ENCODE measurements at places on chromosomes 3 and 15. TPM values are rescaled to one million over a fixed set of nuclear protein-coding genes. Genes with fewer than 3 reads are reported as not detected.

The SNURF gene
- total RNA-seq: 7.3 TPM

The TRAIP gene
- total RNA-seq: 31.0 TPM

The CDAN1 gene
- total RNA-seq: 23.8 TPM

The SLC51A gene
- not detected for total RNA-seq

The TLE3 gene
- total RNA-seq: 82.3 TPM

The ADGRG7 gene
- not detected for total RNA-seq

The FEZF2 gene
- not detected for total RNA-seq

The TEX55 gene
- not detected for total RNA-seq

DNA sequence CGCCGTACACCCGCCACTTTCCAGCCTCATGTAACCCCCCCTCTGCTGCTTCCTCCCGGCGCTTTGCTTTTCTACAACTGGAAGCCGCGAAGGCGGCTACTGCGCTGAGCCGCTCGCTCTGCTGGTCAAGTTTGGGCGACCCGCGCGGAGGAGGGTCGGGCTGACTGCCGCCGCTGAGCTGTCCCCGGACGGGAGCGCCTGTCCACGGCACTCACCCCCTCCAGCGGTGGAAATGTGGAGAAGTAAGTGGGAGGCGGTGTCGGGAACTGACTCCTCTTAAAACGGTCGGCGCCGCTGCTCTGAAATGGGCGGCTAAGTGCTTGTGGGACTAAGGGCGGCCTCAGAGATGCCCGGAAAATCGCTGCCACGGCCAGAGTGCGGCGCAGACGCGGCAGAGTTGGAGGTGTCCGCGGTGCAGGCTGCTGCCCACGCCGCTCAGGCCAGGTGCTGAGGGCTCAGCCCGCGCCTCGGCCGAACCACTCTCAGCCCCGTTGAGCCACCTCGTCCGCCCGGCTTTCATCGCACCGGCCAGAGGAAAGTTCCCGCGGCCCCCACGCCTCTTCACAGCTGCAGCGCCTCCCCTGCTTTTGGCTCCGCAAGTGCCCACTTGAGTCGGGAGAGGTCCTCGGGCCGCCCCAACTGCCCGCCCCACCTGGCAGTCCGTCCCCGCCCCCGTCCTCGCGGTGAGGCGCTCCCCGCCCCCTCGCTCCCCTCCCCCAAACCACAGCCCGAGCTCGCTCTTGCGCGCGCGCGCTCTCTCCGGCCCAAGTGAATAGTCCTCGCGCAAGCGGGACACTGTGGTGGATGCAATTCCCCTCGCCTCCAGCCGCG lies at the start of gene EPHA6:
TSS of gene EPHA6 (plus strand) at position 775 of the 831 bp plus-strand sequence.
- DNase-seq: no peak

DNA sequence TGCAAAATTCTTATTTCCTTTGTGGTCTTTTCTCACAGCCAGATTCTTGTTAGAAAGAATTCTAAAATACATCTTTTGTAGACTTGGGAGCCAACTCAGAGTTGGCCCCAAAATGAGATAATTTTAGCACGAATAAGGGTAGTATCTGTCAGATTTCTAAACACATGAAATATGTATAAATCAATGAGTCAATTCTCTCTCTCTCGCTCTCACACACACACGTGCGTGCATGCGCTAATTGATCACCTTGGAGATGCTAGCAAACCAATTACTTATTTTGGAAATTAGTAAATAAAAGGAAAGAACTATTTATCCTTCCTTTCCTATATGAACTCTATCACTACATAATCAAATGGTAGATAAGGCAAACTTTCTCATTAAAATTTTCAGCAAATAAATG lies 32.9 kb upstream of the PIK3R4 start:
- no peak for DNase-seq

DNA sequence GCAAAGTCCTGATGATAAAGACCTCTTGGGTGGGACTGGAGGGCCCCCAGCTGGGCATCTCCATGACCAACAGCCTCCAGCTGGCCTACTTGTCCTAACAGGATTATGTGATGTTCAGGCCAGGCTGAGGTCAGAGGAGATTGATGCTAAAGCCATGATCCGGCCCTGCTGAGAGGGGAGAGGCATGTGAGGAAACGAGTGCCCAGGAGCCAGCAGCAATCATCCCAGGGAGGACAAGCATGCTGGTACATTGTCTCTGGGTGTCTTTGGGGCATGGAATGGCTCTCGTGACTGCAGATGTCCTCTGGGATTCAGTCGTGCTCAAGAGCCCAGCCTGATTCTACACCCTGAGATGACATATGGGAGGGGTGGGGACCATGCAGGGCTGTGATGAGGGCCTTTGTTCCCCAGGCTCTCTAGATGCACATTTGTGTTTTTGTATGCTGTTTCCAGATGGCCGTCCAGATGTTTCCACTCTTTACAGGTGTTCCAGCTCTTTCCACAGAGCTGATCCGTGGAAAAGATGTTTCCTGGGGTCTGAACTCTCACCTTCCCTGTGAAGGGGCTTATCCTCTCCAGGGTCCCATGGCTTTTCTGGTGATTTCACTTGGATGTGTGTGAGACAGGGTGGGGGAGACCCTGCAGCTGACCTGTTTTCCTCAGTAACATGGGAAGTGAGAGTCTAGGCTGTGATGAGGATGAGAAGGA lies 20.2 kb downstream of the SLC24A1 start:
- no peak for DNase-seq

DNA sequence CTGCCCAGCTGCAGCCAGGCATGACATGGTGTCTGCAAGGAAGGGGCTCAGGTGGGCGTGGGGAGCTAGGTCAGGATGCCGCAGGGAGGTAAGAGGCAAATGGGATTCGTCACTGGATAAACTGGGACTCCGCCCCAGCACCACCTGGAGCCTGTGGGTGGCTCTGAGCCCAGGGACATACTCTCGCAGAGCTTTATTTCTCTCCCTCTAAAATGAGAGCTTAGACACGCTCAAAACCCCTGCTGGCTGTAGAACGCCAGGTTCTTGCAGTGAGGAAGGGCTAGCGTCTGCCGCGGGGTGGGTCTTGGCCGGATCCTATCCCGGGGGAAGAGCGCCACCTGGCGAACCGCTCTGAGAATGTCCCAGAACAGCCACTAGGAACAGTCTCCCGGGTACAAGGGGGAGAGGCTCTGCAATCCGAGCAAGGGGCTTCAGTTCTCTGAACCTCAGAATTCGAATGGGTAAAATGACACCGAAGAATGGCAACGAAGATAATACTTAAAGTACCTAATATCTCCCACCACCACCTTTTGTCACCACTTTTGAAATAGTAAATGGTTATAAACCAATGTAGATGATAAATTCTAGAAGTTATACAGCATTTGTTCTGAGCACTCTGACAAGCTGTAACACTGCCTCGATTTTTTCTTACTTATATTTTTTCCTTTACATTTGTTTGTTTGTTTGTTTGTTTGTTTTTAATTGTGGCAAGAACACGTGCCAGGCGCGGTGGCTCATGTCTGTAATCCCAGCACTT lies 53.2 kb upstream of the SRGAP3 start:
- DNase-seq: peak; percentile 77

DNA sequence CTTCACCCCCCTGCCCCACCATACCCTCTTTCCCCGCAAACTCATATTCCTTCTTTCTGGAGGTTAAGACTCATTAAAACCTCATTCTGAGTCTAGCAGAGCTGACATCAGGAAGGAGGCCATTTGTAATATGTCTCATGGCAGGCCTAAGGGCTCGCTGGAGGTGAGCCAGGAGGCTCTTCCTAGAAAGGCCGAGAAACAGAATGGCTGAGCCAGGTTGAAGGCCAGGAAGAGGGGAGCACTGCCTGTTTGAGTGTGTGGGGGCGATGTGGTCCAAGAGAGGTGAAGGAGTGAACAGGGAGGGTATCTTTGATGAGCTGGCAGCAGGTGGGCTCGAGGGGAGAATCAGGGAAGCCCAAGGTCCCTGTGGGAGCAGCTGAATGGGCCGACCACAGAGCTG lies 317.3 kb downstream of the TLE3 start:
- no peak for DNase-seq

GRCh38 chr3:113615976-113616375 lies 80.5 kb downstream of the USF3 start:
- no peak for DNase-seq

- no peak for DNase-seq
Measured at GRCh38 chr3:158103081-158103886, 2.9 kb downstream of the SHOX2 start.

GRCh38 chr15:59687836-59688235 lies 1.3 kb downstream of the BNIP2 start:
- peak; percentile 59 for DNase-seq

DNA sequence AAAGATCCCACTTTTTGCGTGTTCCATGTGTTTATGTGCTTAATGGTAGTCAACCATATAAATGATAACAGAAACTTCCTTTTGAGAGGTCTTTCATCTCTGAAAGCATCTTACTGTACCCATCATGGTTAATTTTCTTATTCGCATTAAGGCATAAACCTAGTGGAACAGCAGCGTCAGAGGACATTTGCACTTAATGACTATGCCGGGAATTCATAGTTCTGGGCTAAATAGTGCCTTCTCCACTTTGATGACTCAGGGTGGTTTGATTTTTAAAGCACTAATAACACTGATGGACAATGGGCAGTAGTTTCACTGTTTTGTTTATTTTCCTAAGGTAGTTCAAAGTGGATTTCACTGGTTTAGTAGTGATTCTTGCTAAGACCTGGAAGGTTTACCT lies 455.3 kb downstream of the DIPK2A start:
- no peak for DNase-seq

DNA sequence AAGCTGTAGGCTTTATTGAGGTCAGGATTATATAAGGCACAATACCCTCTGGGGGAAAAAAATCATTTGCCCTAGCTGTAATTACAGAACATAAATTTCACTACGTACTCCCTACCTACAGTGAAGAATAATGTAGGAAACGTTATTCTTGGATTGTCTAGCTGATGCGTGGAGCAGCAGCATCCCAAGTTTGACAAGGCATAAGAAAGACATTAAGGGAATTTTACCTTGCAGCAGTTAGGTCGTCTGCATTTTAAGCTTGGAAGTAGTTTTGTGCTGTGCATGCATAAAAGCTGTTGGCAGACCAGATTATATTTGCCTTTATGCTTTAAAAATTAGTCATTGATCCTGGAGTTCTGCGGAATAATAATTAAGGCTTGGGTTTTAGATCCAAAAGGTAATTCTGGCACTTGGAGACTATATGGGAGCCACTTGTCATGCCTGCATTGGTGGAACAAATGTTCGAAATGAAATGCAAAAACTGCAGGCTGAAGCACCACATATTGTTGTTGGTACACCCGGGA lies 2.2 kb downstream of the EIF4A2 start:
- DNase-seq: no peak

GRCh38 chr15:37576952-37577351 lies 357.5 kb upstream of the TMCO5A start:
- no peak for DNase-seq

DNA sequence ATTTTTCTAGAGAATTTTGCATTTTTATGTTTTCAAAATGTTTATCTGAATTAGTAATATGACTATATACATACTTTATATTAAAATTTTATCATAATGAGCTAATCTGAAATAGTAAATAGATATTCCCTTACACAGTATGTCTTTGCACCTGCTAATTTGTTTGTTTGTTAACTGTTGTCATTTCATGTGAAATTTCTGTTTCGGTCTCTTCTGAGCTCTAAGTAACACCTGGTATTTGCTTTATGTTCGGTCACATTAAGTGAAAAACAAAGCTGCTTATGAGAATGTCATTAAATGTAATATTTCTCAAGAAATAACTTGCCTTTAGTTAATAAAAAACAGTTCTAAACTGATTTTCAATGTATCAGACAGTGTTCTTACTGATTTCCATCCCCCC lies 61.1 kb downstream of the FNDC3B start:
- no peak for DNase-seq

DNA sequence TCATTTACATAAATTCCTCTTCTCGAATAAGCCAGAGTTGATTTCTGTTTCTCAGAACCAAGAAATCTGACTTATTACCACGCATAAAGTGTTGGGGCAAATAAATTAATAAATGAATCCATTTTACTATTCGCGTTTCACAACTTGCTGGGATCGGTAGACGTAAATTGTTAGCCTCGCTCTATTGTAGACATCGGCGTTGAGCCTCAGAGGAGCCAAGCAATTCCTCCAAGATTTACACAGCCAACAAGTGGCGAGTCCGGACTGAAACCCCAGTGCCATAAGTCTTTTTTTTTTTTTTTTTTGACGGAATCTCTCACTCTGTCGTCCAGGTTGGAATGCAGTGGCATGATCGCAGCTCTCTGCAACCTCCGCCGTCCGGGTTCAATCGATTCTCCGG lies 8.9 kb downstream of the KLHL6 start:
- DNase-seq: no peak

DNA sequence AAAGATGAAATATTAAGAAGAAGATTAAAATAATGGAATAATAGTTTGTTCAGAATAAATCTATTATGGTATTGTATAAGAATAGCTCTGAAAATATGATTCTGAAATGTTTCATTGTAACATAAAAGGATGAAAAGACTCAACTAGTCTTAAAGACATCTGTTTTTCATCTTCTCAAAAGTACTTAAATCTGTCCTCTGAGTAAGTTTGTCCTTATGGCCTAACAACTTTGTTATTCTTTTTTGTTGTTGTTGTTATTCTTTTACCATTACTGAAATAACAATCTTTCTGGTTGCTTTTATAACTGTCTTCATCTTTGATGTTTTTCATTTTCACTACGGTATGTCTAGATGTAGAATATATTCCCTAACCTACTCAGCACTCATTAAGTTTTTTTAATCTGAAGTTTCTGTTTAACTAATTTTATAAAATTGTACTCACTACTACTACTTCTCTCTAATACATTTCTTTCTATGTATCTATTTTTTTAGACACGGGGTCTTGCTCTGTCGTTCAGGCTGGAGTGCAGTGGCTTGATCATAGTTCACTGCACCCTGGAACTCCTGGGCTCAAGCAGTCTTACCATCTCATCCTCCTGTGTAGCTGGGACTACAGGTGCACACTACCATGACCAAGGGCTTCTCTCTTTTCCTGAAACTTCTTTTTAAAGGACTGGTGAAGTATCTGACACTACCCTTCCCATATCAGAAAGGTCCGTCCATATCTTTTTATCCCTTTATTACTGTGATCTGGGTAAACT lies 240.7 kb downstream of the PCCB start:
- DNase-seq: no peak

GRCh38 chr15:80259942-80260510 lies 8.0 kb upstream of the CTXND1 start:
- no peak for DNase-seq

DNA sequence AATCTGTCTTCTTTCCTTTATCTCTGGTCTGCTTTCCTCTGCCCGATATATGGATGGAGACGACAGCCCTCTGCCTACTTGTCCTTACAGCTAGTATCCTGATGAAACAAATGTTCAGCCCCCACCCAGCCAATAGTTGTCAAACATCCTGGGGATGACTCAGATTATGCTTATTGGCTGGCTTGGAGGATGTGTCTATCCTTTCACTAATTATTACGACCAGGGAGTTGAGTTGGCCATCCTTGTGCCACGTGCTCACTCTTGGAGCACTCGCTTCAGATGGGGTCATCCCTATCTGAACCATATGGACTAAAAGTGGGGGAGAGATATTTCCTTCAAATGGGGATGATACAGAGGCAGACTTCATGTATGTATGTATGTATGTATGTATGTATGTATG lies 6.4 kb upstream of the MAP3K13 start:
- no peak for DNase-seq

GRCh38 chr15:63004211-63004610 lies 38.3 kb upstream of the TPM1 start:
- DNase-seq: no peak
